GM06990 (cell line): ENCODE measurements at places on chromosomes 4 and X.

DNA sequence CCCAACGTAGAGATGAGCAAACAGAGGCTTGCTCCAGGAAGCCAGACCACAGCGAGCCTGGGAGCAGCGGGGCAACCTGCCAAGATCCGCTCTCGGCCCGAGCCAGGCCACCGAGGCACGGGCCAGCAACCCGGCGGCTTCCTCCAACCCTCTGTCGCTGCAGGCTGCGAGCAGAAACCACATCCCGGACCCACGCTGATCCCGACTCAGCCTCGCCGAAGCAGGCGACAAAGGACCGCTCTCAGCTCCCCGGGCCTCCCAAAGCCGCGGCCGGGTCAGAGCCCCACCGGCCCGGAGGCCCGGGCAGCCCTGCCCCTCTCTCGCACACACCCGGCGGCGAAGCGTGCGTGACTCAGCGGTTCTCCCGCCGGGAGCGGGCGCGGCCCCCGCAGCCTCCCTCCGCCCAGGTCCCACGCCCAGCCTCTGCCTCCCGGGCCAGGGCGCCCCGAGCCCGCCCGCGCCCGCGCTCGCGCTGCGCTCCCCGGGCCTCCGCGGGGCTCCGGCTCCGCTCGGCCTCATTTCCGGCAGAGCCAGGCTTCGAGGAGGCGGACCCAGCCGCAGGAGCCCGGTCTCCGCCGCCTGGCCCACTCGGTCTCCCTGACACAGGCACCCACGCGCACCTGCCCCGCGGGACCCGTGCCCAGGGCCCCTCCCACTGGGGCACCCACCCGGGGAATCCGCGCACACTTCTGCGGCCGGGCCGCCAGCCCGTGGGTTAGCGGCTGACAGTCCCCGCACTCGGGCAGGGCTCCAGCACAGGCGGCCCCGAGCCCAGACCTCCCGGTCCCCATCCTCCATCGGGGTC lies 1.7 kb downstream of the PPP2R2C start:
- DNase-seq = no peak

- DNase-seq = no peak
Observed at GRCh38 chr4:141499261-141499853, 137.0 kb upstream of the IL15 start.

DNA sequence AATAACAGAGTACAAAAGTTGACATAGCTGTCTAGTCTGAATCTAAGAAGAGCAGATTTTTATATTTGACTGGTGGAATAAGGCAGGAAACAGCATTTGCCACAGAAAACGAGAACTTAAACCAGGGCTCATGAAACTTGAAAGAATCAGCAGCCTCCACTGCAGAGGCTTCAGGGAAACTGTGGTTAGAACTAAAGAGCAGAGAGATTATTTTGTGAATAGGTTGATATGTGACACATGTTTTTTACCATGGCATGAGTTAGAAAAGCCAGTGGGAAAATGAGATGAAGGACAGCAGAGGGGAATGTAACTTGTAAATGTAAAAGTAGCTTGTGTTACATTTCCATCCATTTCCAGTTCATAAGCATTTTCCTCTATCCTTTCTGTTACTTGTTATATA lies 63.7 kb upstream of the CAMK2D start:
- DNase-seq = peak; percentile 58

DNA sequence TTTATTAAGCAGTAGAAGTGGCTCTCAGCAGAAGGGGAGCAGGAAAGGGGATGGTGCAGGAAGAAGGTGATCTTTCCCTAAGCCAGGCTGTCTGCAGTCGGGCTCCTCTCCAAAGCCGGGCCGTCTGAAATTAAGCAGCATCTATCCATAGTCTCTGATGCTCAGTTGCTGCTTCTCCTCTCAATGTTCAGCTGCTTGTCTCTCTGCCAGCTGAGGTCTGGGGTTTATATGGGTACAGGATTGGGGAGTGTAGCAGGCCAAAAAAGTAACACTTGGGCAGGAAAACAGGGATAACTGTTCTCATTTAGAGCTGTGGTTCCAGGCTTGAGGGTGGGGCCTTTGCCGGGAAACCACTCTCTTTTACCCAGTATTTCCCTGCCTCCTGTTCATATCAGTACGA lies 39.2 kb upstream of the CCKAR start:
- DNase-seq = no peak

- no peak for DNase-seq
Observed at GRCh38 chrX:115409551-115409950, 120.0 kb downstream of the LUZP4 start.

GRCh38 chrX:27404366-27404765 lies 58.8 kb downstream of the PPP4R3C start:
- DNase-seq = no peak

DNA sequence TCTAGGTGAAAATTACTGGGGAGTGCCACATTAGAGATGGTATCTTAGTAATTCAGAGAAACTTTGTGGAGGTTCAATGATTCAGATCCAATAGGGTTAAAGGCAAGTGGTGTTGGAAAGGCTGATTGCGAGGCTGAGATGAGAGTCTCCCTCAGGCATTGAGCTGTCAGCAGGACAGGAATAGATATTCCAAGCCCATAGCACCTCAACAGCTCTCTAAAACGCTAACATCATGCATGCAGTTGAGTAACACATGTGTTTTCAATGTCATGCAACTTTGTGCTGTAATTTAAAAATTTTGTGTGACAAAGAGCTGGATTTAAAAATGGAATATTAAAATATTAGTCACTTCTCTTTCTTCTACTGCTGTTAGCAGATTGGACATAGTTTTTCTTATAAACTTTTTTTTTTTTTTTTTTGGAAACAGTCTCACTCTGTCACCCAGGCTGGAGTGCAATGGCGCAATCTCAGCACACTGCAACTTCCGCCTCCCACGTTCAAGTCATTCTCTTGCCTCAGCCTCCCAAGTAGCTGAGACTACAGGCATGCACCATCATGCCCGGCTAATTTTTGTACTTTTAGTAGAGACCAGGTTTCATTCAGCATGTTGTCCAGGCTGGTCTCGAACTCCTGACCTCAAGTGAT lies 173.5 kb upstream of the C1QTNF7 start:
- DNase-seq = no peak

DNA sequence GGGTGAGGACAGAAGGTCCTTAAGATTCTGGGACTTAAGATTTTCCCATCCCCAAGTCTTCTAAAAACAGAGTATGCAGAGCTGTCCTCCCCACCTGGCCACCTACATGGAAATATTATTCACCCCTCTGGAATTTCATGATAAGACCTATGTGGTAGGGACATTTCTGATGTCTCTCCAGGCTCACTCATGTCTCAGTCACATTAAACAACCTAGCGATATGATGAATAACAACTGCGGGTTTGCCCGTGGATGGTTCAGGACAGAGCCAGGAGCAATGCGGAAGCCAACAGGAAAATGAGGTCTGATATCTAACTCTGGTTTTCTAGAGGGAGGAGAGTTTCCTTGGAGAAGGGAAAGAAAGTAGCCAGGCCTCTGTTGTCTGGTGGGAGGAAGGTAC lies 47.4 kb downstream of the TEX13A start:
- no peak for DNase-seq

DNA sequence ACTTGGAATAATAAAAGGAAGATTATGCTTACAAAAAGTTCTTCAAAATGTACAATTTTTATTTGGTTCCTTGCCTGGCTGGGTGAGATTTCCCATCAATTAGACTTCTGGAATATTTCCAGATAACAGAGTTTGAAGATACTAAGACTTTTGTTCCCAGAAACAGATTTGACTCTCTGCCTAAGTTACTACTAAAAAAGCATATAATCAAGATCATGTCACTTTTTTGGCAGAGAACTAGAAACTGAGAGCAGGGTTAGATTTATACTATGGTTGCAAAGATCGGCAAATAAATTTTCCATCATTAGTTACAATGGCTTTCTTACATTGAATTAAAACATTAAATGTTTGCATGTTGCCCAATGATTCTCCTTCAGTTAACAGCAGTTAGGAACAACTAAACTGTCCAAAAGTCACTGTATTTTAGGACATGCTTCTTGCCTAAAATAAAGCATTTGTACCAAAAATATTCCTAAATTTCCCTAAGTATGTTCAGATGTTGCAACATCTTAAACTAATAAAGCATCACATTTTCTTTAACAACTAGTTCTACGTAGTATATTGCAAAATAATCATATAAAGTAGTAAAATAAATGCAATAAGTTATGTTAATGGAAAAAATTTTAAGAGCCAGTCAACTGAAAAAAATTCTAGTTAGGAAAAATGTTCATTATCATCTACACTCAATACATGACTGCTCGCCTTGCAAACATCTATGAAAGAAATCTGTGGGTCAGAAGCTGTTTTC lies 73.0 kb downstream of the SEC24D start:
- no peak for DNase-seq

DNA sequence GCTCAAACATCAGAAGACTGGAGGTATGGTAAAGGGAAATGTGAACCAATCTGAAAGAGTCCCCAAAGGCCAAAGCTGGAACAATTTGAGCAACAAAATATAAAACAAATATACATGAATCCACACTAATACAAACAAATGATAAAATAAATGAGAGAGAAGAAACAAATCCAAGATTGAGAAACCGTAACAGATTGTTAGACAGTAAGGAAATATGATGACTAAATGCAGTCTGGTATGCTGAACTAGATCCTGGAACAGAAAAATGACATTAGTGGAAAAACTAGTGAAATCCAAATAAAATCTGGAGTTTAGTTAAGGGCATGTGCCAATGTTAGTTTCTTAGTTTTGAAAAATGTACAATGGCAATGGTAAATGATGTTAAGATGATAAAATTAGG lies 15.9 kb downstream of the PPA2 start:
- no peak for DNase-seq

DNA sequence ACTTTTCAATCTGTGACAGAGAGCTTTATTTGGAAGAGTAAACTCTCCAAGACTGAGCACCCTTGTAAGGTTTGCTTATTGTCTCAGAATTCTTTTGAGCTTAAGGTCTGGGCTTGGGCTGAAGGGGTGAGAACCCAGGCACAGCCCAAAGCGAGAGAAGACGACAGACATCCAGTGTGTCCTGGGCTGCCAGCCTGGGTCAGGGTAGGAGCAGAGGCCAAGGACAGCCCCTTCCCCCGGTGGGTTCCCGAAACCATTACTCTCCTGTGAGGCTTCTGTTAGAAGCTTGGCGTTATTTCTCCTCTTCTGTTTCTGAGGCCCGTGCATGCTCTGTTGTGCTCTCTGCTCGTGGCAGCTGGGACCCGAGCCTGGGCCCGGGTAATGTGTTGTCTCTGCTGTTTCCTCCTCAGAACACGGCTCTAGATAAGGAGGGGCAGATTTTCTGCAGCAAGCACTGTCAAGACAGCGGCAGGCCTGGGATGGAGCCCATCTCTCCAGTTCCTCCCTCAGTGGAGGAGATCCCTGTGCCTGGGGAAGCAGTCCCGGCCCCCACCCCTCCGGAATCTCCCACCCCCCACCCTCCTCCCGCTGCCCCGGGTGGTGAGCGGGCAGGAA lies 177.5 kb downstream of the DCLK2 start:
- no peak for DNase-seq
